ENCODE measurements at places on chromosomes 12 and 14. TPM values are rescaled to one million over a fixed set of nuclear protein-coding genes. Genes with fewer than 3 reads are reported as not detected.

DNA sequence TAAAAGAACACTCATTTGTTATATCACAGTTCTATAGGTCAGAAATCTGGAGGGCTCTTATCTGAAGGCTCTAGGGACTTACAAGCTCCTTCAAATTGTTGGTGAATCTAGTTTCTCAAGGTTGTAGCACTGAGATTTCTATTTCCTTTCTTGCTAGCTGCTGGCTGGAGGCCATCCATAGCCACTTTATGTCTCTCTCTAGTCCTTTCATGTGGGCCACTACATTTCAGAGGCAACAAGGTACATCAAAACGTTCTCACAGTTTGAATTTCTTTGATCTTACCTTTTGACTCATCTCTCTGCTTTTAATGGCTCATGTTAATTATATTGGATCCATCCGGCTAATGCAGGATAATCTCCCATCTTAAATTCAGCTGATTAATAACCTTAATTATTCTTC is 286.8 kb downstream of the DIO2 start:
- DNase-seq = no peak

DNA sequence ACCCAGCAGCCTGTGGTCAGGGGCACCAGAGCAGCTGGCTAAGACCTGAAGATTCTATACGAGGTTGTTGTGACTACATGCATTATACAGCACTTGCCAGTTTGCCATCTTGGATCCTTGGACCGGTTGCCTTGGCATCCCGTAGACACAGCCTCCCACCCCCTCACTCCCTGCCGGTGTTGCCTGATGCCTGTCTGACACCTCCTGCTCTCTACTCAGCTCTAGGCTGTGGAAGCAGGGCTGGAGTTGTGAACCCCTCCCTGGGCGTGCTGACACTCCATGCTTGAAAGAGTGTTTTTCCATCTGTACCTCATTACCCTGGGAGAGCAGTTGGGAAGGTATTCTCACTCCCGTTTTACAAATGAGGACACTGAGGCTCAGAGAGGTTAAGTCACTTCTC is 2.5 kb downstream of the CHGA start:
- DNase-seq = no peak

DNA sequence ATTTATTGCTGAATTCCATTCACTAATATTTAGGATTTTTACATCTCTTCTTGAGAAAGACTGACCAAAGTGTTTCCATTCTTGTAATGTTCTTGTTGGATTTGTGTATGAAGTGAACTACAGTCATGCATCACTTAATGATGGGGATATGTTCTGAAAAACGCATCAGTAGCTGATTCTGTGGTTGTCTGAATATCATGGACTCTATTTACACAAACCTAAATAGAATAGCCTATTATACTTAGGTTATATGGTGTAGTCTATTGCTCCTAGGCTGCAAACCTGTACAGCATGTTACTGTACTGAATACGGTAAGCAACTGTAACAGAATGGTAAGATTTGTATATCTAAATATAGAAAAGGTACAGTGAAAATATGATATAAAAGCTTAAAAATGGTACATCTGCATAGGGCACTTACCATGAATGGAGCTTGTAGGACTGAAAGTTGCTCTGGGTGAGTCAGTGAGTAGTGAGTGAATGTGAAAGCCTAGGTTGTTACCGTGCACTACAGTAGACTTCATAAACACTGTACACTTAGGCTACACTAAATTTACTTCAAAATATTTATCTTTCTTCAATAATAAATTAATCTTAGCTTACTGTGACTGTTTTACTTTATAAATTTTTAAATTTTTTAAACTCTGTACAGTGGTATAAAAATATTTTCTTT is 27.6 kb upstream of the P2RX4 start:
- no peak for DNase-seq

DNA sequence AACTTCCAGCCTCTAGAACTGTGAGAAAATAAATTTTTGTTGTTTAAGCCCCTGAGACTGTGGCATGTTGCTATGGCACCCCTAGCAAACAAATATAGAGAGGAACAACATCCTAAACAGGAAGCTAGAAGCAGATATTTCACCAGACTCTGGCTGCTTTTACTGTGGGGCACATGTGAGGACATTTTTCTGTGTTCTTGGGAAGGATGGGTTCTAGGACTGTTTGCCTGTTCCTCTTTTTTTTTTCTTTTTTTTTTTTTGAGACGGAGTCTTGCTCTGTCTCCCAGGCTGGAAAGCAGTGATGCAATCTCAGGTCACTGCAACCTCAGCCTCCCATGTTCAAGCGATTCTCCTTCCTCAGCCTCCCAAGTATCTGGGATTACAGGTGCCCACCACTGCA is 4.2 kb upstream of the HRK start:
- DNase-seq = no peak

DNA sequence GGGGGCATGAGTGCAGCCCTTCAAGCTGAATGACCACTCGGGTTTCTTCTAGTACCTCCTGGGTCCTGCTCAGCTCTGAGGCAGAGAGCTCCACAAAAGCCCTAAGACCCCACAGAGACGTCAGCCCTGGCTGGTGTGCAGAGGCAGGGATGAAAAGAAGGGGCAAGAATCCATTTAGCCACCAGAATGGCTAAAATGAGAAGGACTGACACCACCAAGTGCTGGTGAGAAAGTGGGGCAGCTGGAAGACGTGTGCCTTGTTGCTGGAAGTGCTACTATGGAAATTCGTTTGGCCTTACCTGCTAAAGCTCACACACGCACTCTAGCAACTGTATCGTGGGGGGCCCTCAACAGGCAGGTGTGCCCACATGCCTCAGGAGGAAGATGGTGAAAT is 26.7 kb downstream of the RILPL1 start:
- no peak for DNase-seq

DNA sequence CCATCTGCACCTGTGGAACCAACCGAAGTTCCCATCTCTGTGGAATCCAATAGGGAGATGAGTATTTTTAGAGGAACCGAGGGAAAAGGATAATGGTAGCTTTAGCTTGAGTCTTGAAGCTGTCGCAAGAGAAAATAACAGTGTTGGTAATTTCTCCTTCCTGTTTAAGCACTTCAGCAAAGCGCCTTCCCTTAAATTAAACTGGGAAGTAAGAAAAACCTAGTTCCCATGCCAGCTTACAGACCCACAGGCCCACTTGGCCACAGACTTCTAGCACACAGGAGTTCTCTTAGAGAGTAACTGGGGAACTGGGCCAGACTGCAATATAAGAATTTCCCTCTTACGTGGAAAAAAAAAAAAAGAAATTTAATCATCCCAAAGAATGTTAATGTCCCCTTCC is 223.8 kb downstream of the EFCAB11 start:
- no peak for DNase-seq

DNA sequence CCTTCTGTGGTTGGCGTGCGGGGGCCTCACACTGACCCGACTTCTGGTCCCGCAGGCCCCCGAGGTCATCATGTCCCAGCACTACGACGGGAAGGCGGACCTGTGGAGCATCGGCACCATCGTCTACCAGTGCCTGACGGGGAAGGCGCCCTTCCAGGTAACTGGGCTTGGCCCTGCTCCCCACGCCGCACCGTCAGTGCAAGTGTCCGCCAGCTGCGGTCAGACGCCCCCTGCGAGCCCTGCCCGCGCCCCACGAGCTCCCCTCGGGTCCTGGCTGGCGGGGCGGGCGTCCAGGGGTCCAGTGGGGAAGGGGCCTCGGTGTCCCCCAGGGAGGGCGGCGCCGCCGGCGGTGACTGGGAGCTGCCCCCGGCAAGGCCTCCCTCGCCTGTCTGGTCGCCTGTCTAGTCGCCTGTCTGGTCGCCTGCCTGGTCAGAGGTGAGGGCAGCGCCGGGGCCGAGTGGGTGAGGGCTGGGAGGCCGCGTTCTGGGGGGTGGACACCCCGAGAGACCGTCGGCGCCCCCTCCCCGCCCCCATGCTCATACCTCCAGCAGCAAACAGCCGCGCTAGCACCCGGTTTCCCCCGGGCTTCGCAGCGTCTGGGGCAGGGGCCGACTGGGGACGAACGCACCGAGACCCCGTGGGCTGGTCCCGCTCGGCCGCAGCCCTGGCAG is 14.8 kb downstream of the ULK1 start:
- no peak for DNase-seq

- DNase-seq = peak; percentile 51
These were observed 2.0 kb downstream of the PTHLH start for GRCh38 chr12:27970401-27971120.

- DNase-seq = no peak
These were observed 38.1 kb upstream of the LMNTD1 start for GRCh38 chr12:25591144-25591543.

- no peak for DNase-seq
These were observed 138.9 kb downstream of the GPR65 start for GRCh38 chr14:88143810-88144209.

DNA sequence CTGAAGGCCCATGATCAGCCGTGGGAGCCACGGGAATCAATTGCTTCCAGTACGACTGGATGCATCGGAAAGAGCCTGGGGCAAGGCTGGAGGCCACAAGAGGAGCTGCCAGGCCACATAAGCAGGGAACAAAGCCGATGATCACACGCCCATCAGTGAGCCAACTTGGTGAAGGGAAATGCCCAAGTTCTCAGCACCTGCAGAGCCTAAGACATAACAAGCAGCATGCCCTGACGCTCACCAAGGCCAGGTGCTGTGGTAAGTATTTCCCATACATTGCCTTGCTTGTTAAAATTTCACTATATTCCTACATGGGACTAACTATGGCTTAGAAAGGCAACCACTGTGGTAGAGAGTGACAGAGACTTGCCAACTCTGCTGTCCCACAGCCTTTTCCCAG is 555.9 kb downstream of the BCL11B start:
- DNase-seq = no peak

DNA sequence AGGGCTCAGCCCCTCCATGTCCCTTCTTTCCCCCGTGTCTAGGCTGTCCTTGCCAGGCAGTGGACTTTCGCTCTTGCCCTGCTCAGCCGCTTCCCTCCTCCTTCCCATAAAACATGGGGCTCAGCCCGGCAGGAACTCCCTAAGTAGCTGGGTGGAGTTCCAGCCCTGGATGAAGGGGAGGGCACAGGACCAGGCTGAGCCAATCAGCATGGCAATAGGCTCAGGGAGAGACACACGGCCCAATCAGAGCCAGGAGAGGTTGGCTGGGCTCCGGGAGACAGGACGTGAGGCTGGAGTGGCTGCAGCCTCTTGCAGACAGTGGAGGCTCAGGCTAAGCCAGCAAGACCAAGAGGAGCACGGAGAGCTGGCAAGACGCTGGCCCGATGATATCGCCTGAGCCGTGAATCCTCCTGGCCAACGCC is 54.3 kb downstream of the GALNT9 start:
- DNase-seq = no peak

- DNase-seq = no peak
These were observed 40.8 kb downstream of the ANO6 start for GRCh38 chr12:45256721-45257120.

- DNase-seq = no peak
These were observed 11.9 kb downstream of the STYX start for GRCh38 chr14:52741865-52742264.

DNA sequence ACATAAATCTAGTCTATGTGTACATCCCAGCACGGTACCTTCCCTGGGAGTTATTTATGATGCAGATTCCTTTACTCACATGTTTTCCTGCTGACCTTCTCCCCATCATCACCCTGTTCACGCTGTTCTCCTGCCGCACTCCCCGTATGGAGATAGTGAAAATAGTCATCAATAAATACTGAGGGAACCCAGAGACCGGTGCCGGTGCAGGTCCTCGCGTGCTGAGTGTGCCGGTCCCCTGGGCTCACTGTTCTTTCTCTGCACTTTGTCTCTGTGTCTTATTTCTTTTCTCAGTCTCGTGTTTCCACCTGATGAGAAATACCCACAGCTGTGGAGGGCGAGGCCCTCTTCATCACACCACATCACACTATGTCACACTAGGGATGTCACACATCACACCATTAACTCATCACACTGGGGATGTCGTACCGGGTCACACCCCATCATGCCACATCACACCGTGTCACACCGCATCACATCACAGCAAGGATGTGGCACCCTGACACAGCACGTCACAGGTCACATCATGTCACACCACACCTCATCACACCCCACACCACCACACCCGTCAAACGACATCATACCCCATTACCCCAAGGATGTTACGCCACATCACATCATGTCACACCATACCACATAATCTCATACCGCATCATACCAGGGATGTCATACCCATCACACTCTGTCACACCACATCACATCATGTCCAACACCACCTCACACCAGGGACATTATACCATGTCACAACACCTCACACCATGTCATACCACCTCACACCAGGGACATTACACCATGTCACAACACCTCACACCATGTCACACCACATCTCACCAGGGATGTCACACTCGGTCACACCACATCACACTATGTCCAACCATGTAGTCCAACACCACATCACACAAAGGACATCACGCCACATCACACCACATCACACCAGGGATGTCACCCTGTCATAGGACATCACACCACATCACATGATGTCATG is 207.0 kb downstream of the TMEM121 start:
- DNase-seq = no peak

GRCh38 chr14:35234012-35234805 is 58.0 kb upstream of the PSMA6 start:
- no peak for DNase-seq

DNA sequence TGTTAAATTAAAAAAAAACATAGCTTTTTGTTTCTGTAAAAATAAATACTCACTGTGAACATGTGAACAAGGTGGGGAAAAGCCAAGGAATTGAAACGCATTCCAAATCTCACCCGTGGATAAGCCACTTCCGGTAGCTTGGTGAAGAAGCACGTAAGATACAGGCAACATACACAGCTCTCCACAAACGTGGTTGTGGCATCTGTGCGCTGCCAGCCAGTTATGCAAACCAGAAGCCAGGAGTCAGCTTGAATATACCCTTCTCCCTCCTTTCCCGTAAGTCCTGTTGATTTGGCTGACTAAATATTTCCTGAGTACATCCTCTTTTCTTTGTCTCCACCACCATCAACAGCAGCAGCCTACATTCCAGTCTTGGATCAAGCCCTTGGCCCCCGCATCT is 486.2 kb downstream of the VRK1 start:
- no peak for DNase-seq

DNA sequence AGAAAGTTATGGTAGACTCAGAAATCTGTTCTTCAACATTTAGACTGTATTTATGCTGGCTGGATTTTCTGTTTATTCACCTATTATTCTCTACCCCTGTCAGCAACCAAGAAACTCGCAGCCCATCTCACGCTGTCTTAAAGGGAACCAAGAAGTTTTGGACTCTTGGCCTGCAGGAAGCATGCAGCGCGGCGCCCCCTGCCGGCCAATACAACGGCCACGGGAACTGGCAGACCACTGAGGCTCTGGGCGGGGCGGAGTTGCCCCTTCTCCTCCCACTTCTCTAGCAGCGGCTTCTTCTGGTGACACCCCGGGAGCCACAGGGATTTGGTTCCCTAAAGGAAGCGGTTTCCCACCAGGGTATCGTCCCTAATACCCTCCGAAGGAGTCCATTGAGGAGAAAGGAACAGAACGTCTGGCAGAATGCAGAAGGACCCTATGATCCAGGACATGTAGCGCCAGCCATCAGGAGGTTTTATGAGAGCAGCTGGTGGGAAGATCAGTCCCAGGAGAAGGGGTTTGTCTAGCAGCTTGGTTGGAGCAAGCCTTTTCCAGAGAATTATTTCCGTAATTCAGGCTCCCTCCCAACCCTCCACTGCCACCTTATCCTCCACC is 21.0 kb upstream of the RNASE2 start:
- DNase-seq = peak; percentile 59

Gene NKX2-1
- not detected for total RNA-seq

Gene ACIN1
- total RNA-seq = 212 TPM

Gene FOXN4
- not detected for total RNA-seq

Gene RFLNA
- total RNA-seq = not detected

Gene DACT1
- total RNA-seq = 0.50 TPM

Gene RPGRIP1
- not detected for total RNA-seq

Gene MUCL1
- total RNA-seq = not detected

Measured in activated naive CD8-positive, alpha-beta T cell treated with anti-CD3 and anti-CD28 coated beads, Interleukin-2, amount 10 ng/mL, durations not matched to agents 7 days and 5 days (primary cell).